Stimulated activated CD4-positive, alpha-beta T cell treated with anti-CD3 and anti-CD28 coated beads, Interleukin-1b, Interleukin-23, amount 100 ng/mL, for 24 hours (primary cell): ENCODE measurements at places on chromosomes 12 and 14.

GRCh38 chr14:45907782-45908181 is 654.8 kb upstream of the MIS18BP1 start:
- DNase-seq, result no peak

- DNase-seq, result no peak
These were observed 14.1 kb downstream of the DRAM1 start for GRCh38 chr12:101891462-101891971.

GRCh38 chr12:15931590-15932053 is 20.5 kb downstream of the DERA start:
- DNase-seq, result no peak

DNA sequence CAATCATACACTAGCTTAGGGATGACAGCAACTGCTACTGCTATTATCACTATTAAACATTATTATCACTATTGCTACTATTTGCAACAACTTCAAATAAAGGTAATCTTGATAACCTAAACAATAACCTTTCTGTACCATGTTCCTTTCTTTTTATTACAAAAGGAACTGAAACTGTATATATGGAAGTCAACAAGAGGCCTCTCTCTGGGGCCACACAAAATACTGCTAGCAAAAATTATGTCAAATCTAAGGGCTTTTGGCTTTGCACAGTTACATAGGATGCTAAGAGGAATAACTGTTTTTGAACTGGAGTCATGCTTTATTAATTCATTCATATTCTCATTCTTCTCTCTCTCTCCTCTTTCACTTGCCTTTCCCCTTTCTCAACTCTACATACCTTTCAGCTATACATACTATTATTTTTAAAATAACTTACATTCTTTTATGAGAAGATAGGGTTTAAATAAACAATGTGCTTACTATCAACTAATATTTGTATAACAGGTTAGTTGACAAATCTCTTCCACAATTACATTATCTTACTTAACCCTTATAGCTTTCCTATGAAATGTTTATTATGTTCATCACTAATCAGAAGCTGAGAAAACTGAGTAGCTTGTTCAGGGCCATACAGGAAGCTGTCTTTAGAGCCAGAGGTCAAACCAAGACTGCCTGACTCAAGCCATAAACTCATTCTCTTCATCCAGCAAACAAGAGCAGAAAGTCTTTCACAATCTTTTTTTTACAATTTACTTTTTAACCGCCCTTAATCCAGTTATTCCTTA is 25.7 kb downstream of the SPTSSA start:
- DNase-seq, result no peak

DNA sequence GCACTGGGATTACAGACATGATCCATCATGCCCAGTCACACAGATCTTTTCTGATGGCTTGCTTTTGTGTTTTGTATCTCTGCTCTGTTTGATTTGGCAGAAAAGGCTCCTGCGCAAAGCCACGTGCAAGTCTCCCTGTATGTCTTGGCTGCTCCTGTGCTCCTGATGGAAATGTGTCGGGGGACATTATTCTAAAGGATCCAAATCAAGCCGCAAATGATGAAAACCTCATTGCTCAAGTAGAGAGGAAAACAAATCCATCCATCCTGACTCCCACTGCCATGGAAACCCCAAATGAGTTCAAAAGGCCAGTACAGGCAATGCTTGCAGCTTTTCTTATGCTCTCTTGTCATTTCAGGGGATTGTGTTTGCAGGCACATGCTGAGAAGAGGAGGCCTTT is 93.8 kb downstream of the NDUFA12 start:
- DNase-seq, result no peak
